CD4-positive, alpha-beta T cell treated with Interleukin-17A for 1 hour (primary cell): ENCODE measurements at places on chromosomes 16 and 17.

- DNase-seq, result no peak
These were observed 302.7 kb upstream of the MYOCD start for GRCh38 chr17:12362853-12363455.

GRCh38 chr17:65947831-65948230 is 244.1 kb downstream of the CEP112 start:
- no peak for DNase-seq

DNA sequence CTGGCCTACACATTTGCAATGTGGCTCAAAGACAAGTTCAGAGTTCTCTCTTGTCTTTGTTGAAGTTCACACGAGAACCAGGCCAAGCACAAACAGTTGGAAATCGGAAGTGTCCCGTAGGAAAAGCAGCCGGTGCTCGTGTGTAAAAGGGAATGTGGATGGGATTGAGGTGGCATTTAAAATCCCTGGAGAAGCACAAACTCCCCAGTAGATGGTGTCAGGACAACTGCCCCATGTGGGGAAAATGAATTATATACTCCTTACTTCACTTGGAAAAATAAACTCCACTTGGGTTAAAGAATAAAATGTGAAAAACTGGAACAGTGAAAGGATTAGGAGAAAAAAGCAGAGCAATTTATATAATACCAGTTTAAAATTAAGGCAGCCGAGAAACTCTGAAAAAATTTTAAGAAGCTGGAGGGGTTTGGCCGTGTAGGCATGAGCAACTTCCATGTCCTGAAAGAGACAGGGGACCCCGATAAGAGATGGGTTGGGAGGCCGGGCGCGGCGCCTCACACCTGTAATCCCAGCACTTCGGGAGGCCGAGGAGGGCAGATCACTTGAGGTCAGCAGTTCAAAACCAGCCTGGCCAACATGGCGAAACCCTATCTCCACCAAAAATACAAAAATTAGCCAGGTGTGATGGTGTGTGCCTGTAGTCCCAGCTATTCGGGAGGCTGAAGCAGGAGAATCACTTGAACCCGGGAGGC is 28.1 kb downstream of the CBFA2T3 start:
- no peak for DNase-seq

DNA sequence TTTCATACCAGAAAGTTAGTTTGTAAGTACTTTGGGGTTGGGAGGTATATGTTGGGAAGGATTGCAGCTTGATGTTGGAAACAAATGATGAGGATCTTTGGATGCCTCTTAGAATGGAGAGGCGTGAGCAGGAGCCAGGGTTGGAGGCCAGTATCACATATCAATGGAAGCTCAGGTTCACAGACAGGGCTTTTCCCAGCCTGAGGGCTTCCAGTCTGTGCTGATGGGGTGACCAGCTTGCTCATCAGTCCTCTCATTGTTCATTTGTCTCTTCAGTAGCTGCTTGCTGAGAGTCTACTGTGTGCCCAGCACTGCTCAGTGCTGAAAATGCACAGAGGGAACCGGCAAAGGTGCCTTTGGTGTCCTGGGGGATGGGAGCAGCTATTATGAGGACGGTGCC is 5.8 kb downstream of the DNAAF1 start:
- no peak for DNase-seq

- peak; percentile 83 for DNase-seq
These were observed 5.5 kb downstream of the IGSF6 start for GRCh38 chr16:21646721-21647561.

DNA sequence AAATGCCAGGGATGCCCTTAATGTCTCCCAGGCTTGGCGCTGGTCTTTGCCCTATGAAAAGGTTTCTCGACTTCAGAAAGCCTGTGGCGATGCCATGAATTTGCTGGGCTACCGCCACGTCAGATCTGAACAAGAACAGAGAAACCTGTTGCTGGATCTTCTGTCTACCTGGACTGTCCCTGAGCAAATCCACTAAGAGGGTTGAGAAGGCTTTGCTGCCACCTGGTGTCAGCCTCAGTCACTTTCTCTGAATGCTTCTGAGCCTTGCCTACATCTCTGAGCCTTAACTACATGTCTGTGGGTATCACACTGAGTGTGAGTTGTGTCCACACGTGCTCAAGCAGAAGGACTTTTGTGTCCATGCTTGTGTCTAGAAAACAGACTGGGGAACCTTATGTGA is 11.4 kb downstream of the CHST4 start:
- peak; percentile 23 for DNase-seq

GRCh38 chr17:18111330-18111971 is 2.9 kb downstream of the MYO15A start:
- no peak for DNase-seq

GRCh38 chr16:17543073-17543472 is 72.3 kb upstream of the XYLT1 start:
- no peak for DNase-seq

DNA sequence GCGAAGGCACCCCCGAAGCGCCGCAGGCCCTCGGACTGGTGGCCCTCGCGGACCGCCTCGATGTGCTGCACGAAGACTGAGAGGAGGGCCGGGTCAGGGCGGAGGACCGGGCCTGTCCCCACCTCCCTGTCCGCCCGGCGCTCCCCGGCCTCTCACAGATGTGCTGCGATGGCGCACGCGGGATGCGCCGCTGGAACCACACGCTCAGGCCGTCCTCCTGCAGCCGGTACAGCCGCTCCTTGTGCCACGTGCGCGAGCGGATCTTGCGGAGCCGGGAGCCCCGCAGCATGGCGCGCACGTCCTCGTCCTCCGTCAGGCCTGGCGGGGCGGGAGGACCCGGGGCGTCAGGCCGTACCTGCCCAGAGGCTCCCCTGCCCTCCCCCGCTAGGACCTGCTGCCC is 11.3 kb downstream of the PLCD3 start:
- DNase-seq, result no peak

DNA sequence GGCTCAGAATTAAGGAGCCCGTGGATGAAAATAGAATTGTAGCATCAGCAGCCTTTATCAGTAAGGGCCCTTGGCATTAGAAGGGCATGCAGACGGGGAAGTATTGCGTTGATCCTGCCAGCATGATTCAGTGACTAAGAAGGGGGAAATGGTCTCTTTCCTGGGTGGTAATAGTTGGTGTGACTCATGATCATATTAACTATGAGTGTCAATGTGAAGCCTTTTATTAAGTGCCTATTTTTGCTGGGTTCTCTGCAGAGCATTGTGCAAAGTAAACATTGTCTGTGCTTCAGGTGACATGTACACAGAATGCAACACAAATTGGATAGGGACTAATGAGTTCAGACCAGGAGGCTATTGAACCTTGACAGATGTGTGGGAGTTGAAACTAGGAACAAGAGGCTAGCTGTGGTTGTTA is 24.5 kb downstream of the RCVRN start:
- DNase-seq, result no peak

GRCh38 chr17:27553019-27553511 is 77.9 kb upstream of the LGALS9 start:
- no peak for DNase-seq

GRCh38 chr17:21511363-21512195 is 135.4 kb downstream of the KCNJ12 start:
- peak; percentile 66 for DNase-seq

DNA sequence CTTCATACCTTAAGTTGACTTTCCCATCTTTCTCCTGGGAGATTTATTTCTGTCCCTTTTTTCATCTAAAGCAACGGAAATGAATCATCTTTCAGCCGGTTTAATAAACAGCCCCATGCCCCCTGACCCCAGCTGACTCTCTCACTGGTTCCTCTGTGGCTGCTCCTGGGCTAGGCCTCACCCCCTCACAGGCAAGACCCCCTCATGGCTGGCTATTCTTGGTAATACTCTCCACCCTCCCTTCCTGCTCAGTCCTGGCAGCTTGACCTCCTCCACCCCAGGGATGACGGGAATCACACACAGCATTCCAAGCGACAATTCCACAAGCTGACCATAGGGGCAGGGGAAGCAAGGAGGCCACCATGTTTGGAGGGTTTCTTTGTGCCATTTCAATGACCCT is 1.5 kb upstream of the ADAP2 start:
- DNase-seq, result no peak

- no peak for DNase-seq
These were observed 13.3 kb downstream of the AFMID start for GRCh38 chr17:78200451-78200850.

- no peak for DNase-seq
These were observed 58.2 kb downstream of the MARCHF10 start for GRCh38 chr17:62749926-62750325.

DNA sequence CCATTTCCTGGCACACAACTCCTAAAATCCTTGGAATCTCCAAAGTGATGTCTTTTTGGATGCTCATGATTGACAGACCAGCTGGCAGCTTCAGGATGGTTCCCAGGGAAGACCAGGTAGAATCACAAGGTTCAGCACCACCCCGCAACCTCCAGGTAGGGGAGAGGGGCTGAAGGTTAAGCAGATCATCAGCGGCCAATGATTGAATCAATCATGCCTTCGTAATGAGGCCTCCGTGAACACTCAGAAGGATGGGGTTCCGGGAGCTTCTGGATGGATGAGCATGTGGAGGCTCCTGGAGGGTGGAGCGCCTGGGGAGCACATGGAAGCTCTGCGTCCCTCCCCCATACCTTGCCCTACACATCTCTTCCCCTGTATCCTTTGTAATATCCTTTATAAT is 185.9 kb downstream of the SEC14L1 start:
- no peak for DNase-seq

GRCh38 chr17:34257299-34257985 is 2.4 kb downstream of the CCL2 start:
- DNase-seq, result no peak

GRCh38 chr16:59116744-59117143 is 382.6 kb upstream of the GOT2 start:
- no peak for DNase-seq

DNA sequence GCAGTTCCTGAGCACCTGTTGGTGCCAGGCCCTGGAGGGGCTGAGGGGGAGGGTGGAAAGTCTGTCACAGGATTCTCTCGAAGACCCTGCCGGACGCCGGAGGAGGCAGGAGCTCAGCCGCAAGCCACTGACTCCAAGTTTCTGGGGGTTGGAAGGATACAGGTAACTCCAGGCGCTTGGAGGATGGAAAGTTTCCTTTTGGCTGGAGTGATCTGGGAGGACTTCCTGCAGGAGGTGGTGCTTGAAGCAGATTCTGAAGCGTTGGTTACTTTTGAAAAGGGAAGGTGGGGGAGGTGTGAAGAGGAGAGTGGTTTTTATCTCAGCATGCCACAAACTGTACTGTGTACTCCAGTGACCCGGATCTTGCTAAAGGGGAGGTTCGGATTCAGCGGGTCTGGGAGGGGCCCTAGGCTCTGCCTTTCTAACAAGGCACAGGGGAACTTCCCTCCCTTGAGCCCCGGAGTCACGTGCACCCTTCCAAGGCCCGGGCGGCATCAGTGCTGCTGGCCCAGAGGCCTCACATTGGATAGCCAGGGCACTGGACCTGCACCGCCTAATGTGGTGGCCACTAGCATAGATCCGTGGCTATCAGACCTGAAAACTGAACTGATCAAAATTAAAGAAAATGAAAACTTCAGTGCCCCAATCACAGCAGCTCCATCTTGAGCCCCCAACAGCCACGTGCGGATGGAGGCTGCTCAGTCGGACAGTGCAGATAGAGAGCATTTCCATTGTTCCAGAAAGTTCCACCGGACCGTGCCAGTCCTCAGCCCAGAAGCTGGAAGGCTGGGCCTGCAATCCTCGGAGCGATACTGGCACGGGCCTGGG is 42.2 kb upstream of the GSE1 start:
- peak; percentile 75 for DNase-seq

DNA sequence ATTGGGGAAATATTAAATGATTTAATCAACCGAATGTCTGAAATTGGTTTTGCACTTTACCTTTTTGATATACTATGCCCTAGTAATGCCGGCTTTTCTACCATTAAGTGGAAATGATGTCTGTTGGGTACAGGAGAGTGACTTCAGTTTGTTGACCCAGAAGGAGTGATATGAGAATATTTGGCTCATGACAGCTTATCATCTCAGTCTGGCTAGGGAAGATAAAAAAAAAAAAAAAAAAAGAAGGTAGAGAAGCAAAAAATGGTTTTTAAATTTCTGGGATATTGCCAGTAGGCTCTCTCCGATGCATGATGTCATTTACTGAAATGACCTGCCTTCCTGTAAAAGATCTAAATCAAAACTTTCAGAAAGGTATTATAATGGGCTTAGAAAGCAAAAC is 69.0 kb downstream of the CNTNAP4 start:
- no peak for DNase-seq

DNA sequence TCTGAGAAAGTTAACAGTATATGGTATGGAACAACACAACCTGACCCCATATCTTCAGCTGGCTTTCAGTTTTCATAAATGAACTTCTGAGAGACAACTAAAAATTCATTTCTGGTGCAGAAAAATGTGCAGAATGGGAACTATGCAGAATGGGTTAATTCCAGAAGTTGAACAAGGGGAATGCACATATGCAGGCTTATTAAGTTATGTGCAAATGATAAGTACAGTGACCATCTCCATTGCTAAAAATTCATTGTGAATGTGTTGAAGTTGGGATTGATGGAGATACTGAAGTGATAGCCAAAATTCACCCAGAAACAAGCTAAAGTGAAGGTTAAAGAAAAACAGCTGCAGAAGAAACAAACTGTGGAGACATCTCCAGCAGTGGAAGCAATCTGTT is 315.8 kb downstream of the CA10 start:
- DNase-seq, result no peak

- no peak for DNase-seq
These were observed 13.5 kb downstream of the SDR42E1 start for GRCh38 chr16:81997738-81998137.

DNA sequence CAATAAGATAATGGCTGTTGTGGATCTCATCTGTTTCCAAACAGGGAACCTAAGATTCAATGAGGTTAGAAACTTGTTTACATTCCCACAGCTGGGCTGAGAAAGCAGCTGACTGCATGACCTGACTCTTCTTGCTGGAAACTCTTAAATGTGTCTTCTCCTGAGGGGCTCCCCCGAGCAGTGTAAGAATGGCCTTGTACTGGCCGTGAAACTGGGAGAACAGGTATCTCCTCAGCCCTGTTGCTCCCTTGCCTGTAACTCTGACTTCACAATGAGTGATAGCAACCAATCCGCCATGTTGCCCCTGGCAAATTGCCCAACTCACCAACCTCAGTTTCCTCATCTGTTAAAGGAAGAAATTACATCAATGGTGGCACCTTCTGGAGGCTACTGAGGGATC is 59.1 kb upstream of the CCL2 start:
- DNase-seq, result no peak

DNA sequence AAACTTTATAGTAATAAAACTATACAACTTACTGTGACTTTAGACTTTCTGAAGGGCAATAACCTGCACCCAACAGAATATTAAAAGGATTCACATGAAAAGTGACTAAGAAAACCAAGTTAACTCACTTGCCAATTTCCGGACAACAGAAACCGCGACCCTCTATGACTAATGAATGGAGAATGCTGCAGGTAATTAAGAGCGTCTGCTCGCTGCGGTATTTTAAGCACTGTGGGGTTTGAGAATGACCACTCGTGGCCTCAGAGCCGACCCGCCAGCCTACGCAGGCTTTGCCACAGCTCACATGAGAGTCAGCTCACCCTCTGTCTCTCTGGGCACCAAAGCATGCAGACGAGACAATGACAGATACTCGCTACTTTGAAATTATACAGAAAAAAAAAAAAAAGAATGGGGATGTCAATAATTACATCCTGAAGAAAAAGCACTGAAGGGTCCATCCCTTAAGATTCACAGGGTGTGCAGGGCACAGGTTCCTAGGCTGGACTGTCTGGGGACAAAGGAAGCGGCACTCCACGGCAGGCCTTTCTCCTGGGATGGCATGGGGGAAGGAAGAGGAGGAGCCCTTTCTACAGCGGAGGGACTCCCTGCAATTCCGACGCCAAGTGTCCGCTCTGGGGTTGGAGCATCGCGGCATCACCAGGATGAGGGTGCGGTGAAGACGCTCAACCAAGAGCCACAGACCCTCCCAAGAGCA is 35.0 kb downstream of the ZCCHC14 start:
- DNase-seq, result no peak

GRCh38 chr16:281660-282255 is 1.2 kb upstream of the PDIA2 start:
- DNase-seq, result no peak
